ENCODE measurements at places on chromosomes 12 and 14. TPM values are rescaled to one million over a fixed set of nuclear protein-coding genes. Genes with fewer than 3 reads are reported as not detected.

BCL2L14 gene
- 6.0 TPM for total RNA-seq

TSHR gene
- total RNA-seq: not detected

ADGRD1 gene
- total RNA-seq: 2.0 TPM

- no peak overlapping the region for H3K27ac ChIP-seq
- H3K27me3 ChIP-seq: no peaks in the 10 kb centered on the region
- H3K36me3 ChIP-seq: no peaks in the 10 kb centered on the region
- H3K4me3 ChIP-seq: peak overlapping the region; percentile 62
- DNase-seq: peak; percentile 78
Observed at GRCh38 chr12:124545508-124546418, 21.6 kb downstream of the NCOR2 start.

DNA sequence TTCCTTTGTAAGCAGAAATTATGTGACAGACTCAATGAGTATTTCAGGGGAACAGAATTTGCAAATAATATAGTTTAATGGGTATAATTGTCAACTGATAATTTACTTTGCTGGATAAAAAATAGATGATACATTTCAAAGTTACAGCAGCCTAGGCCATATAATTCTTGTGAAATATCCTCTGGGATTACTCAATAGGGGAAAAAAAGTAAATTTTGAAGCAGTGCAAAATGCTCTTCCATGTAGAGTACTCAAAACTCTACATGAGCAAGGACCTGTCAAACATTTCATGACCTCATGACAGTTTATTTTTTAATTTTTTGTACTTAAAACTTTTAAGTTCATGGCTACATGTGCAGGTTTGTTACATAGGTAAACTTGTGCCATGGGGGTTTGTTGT lies 163.3 kb downstream of the DACT1 start:
- no peaks in the 10 kb centered on the region for H3K4me1 ChIP-seq
- DNase-seq: no peak
- no peaks in the 10 kb centered on the region for H3K27me3 ChIP-seq
- no peaks in the 10 kb centered on the region for H3K36me3 ChIP-seq
- no peak overlapping the region for H3K27ac ChIP-seq

DNA sequence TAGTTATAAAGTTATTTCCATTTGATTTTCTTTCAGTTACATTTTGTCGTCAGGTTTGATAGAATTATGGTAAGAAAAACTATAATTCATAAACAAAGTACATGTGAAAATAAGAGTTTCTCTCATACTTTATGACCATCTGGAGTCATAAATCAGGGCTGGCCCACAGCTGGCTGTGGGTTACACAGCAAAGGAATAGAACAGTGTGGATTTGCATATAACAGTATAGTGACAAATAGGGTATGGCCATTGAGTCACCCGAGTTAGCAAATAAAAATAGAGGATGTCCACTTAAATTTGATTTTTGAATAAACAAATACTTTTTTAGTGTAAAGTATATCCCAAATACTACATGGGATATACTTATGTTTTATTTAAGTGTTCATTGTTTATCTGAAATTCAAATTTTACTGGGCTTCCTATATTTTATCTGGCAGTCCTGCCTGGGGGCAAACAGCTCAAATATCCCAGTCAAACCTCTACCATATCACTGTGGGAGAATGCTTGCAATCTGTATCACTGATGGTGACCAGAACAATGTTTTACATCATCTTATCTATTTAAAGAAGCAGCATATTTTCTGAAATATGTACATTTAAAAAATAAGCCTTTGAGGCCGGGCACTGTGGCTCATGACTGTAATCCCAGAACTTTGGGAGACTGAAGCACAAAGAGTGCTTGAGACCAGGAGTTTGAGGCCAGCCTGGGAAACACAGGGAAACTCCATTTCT lies 65.5 kb downstream of the KSR2 start:
- no peak overlapping the region for H3K4me3 ChIP-seq
- DNase-seq: no peak
- no peak overlapping the region for H3K27ac ChIP-seq
- no peaks in the 10 kb centered on the region for H3K27me3 ChIP-seq

- peaks cover 18% of the 10 kb centered on the region for H3K4me1 ChIP-seq
- no peaks in the 10 kb centered on the region for H3K27me3 ChIP-seq
- H3K27ac ChIP-seq: peak overlapping the region; percentile 50
- no peak for DNase-seq
Observed at GRCh38 chr12:14442221-14442881, 76.9 kb downstream of the ATF7IP start.

STAC3 gene
- 4.2 TPM for total RNA-seq

- no peak for DNase-seq
- no peak overlapping the region for H3K4me3 ChIP-seq
- no peaks in the 10 kb centered on the region for H3K4me1 ChIP-seq
- no peak overlapping the region for H3K27ac ChIP-seq
- no peaks in the 10 kb centered on the region for H3K27me3 ChIP-seq
- H3K36me3 ChIP-seq: no peaks in the 10 kb centered on the region
Observed at GRCh38 chr12:105803292-105803691, 335.5 kb downstream of the NUAK1 start.

DNA sequence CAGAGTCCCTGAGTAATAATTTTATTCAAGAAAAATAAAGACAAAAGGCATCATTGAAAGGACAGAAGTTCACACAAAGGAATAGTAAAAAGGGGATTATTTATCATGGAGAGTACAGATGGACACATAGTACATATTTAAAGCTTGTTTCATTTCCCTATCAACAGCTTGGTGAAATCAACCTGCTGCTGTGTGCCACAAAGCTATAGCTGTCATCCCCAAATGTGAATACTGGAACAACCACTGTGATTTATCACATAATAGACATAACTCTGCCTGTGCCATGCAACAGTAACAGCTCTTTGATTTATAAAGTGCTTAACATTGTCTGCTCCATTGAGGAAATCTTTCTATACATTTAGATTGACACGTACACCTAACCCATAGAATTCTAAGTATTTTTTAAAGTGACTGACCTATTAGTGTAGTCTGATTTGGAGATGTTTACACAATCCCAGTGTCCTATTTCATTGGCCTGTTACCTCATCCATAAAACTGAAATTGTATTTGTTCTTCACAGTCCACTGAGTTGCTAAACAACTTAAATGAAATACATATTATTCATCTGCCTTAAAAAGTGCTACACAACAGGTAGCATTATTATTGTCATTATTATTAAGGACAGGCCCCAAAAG lies 3.3 kb downstream of the NEMF start:
- peaks cover 45% of the 10 kb centered on the region for H3K4me1 ChIP-seq
- no peaks in the 10 kb centered on the region for H3K27me3 ChIP-seq
- peak overlapping the region; percentile 90 for H3K27ac ChIP-seq

DNA sequence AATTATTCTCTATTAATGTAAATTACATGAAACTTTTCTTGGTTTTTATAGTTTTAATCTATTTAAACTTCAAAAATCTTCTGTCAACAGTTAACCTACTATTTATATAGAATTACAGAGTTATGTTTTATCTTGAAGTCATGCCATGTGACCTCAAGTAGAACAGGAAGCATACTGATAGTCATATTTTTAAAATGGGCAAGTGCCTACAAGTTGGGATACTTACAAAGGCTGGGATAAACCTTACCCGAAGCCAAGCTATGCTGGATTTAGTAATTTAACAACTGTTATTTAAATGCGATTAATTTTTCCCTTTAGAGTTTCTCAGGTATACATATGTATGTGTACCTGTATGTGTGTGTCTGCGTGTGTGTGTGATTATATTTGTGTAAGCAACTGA lies 266.9 kb downstream of the RASSF9 start:
- no peak overlapping the region for H3K27ac ChIP-seq
- DNase-seq: no peak
- H3K4me3 ChIP-seq: no peak overlapping the region
- no peaks in the 10 kb centered on the region for H3K36me3 ChIP-seq

DNA sequence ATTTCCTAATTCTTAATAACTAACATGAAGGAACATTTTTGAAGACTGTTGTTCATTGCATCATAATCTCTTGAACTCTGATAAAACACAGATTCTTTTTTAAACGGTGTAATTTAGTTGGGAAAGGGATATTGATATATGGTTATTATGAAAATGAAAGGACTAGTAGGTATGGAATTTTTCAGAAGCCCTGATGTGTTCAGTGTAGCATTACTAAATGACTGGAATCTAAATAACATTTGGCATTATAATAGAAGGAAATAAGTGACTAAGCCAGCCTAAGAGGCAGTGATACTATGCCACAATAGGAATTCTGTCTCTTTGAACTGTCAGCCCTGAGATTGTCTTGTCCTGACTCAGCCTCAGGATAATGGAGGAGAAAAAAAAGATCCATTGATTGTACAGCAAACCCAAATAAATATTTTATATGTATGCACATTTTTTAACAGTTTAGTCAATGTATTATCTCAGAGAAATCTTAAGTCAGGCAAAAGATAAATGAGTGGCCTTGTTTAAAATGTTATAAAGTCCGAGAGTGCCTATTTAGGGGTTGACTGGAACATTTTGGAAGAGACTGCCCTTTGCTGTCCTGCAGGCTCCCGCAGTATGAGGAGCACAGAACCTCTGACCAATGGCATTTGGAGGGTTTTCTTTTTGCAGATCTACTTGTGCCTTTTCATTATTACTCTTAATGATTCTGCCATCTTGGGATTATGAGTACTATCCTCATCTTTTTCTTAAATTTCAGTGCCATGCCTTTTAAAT lies 271.2 kb downstream of the EGLN3 start:
- H3K27ac ChIP-seq: no peak overlapping the region
- H3K4me1 ChIP-seq: no peaks in the 10 kb centered on the region
- H3K4me3 ChIP-seq: no peak overlapping the region
- no peak for DNase-seq
- H3K27me3 ChIP-seq: peaks cover 4% of the 10 kb centered on the region

DNA sequence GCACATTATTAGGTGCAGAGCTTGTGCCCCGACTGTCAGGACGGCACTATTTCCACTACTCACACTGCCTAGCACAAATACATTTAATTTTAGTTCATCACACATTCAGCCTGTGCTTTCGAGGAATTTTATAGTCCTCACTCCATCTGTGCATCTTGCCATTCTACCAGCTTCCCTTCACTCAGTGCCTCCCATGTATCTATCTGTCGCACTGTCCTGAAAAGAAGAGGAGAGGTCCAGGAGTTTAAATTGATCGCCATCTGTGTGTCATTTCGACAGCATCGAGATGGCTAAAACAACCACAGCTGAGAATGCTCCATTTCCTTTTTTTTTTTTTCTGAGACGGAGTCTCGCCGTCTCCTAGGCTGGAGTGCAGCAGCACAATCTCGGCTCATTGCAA lies 97.6 kb upstream of the FOXN3 start:
- H3K4me3 ChIP-seq: no peak overlapping the region
- DNase-seq: no peak
- no peak overlapping the region for H3K27ac ChIP-seq
- peaks cover 5% of the 10 kb centered on the region for H3K36me3 ChIP-seq
- H3K27me3 ChIP-seq: no peaks in the 10 kb centered on the region

GRCh38 chr14:79598339-79598738 lies 613.0 kb downstream of the DIO2 start:
- H3K36me3 ChIP-seq: no peaks in the 10 kb centered on the region
- no peak overlapping the region for H3K4me3 ChIP-seq
- no peak for DNase-seq
- H3K4me1 ChIP-seq: no peaks in the 10 kb centered on the region

CLBA1 gene
- 0.79 TPM for total RNA-seq

DNA sequence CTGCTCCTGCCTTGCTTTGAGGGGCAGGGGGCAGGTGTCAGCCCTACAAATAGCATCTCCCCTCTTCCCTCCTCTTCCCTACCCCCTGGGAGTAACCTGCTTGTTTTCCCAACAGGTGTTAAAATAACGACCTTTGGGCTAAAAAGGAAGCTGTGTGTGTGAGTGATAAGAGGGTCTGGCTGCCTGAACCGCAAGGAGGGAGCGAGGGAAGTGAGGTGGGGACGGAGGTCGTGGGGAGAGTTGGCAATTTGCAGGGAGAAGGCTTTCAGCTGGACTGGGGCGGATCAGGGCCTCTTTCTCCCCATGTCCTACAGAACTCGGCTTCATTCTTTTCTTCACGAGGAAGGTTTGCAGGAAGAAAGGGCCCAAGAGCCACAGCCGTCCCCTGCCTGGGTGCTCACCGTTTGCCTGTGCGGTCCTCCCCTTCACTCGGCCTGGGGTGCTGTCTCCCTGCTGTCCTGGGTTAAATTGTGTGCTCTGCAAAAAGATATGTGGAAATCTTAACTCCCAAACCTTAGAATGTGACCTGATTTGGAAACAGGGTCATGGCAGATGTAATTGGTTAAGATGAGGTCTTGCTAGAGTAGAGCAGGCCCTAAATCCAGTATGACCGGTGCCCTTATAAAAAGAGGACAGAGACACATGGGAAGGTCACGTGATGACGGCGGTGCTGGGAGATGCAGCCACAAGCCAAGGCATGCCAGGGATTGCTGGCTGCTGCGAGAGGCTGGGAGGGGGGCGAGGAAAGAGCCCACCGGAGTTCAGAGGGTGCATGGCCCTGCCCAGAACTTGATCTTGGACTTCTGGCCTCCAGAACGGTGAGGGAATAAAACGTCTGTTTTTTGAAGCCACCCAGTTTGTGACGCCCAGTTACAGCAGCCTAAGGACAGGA lies 38.7 kb upstream of the NCOR2 start:
- H3K4me3 ChIP-seq: no peak overlapping the region
- no peak overlapping the region for H3K27ac ChIP-seq
- peaks cover 46% of the 10 kb centered on the region for H3K27me3 ChIP-seq
- DNase-seq: no peak

PXN gene
- total RNA-seq: 80.5 TPM

DNA sequence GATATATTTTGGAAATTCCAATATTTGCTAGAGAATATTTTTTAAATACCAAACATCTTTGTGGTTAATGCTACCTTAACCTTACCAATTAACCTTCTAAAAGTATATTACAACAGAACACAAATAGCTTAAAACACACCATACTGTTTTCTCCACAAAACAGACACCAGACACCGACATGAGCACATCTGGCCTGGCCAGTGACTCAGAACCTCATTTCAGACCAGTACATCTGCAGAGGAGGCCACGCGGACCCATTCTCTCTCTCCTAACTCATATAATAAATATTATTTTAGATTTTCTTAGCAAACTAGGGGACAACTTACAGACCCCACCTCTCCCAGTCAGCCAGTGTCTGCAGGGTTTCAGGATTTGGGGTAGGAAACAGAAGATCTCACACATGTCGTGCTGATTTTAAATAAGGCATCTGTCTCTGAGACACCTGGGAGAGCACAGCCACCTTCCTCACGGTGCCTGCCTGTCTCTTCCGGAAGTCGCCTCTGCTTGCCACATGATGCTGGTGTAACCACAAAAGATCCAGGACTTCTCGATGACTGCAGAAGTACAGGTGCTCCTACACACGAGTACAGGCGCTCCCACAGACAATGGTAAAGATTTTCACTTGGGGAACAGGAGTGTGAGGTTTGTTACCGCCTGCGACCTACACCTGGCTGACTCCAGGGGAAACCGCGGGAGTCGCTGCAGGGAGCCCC lies 9.7 kb upstream of the ANKLE2 start:
- DNase-seq: peak; percentile 24
- peak overlapping the region; percentile 2 for H3K4me3 ChIP-seq
- H3K4me1 ChIP-seq: peaks cover 66% of the 10 kb centered on the region
- peaks cover 9% of the 10 kb centered on the region for H3K36me3 ChIP-seq

Data from activated T-cell treated with anti-CD3 and anti-CD28 coated beads, Interleukin-2, amount 50 U/mL, for 72 hours (primary cell).